Fibroblast of upper back skin (primary cell): ENCODE measurements at places on chromosomes 16 and 17.
A peak's percentile ranks its signal among the peaks of the same experiment; 100 is the strongest.

DNA sequence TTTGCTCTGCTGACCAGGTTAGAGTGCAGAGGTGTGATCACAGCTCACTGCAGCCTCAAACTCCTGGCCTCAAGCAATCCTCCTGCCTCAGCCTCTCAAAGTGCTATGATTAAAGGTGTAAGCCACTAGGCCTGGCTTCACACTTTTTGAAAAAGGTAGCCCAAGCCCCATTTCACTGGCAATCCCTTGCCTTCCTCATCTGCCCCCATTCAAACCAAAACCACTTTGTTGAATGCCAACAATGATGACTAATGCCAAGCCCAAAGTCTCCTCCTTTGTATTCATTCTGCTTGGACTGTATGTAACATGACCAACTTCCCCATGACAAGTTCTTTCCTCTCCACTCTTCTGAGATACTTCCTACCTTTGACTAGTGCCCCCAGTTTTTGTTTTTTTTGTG lies 33.1 kb downstream of the N4BP1 start:
- no peak for DNase-seq

GRCh38 chr16:28011223-28011622 lies 52.3 kb downstream of the GSG1L start:
- DNase-seq = no peak

- DNase-seq = no peak
These were observed 36.4 kb upstream of the SSTR5 start for GRCh38 chr16:1036166-1036565.

DNA sequence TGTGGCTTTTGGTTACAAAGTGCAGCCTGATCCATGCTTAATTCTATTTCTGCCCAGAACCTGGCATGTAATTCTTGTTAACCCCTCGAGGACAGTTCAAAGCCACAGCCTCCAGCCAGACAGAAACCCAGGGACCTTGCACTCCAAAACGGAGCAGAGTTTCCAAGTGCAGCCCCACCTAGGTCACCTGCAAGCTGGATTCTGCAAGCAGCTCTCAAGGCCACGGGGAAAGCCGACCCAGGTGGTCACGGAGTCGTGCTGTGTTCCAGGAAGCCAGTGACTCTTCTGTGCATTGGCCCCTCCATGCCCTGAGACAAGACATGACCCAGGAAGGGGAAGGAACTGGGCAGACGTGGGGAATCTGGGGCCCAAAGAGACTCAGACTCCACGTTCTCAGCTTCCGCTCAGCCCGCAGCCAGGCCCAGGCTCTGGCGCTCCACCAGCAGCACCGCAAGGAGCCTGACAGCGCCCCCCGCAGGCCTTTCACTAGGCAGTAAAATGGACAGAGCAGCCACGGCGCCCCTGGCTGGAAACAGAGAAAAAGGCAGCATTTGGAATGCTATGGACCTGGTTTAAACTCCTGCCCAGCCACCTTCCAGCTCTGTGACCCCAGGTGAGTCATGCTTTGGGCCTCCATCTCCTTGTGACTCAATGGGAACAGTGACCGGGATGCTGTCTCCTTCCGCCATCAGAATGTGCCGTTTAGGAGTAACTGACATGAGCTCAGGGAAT lies 27.3 kb upstream of the GSG1L start:
- DNase-seq = peak; percentile 34

DNA sequence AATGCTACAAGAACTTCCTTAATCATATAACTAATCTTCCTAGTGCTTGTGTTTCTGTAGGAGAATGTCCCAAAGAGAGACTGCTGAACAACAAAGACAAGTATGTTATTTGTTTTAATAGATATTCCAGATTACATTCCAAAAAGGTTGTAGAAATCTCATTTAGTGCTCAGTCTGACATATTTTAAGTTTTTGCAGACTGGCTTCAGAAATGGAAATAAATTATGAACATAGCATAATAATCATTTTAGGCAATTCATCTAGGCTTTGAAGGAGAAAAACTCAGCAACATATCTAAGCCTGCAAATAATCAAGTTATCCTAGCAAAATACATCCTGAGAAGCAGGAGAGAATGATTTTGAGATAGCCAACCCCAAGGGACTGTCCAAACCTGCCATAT lies 171.6 kb upstream of the CDH5 start:
- no peak for DNase-seq

GRCh38 chr16:88088161-88088581 lies 136.9 kb downstream of the BANP start:
- no peak for DNase-seq
